ENCODE measurements at places on chromosomes 3 and 15. TPM values are rescaled to one million over a fixed set of nuclear protein-coding genes. Genes with fewer than 3 reads are reported as not detected.

- no peak overlapping the region for H3K4me3 ChIP-seq
- H3K27me3 ChIP-seq: no peaks in the 10 kb centered on the region
- no peaks in the 10 kb centered on the region for H3K4me1 ChIP-seq
- peaks cover 2% of the 10 kb centered on the region for H3K36me3 ChIP-seq
- H3K27ac ChIP-seq: no peak overlapping the region
- no peak for DNase-seq
Observed at GRCh38 chr3:25508433-25508832, 80.4 kb downstream of the RARB start.

DNA sequence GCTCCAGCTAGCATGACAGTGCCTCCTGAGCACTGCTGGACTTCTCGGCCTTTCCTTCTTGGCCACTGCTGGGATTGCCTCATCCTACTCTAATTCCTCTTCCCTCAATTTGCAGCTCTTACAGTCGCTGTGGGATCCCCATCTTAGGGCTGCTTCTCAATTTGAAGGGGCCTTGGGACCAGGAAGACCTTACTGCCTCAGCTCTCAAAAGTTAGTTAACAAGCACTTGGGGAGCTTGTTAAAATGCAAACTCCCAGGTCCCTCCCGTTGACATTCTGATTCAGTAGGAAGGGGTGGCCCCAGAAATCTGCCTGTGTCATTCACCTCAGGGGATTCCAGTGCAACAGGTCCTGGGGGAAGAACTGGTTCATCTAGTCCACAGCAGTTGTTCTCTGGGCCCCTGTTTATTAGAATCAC, 14.8 kb downstream of the BDH1 start:
- no peak overlapping the region for H3K4me3 ChIP-seq
- no peaks in the 10 kb centered on the region for H3K4me1 ChIP-seq
- H3K27me3 ChIP-seq: no peaks in the 10 kb centered on the region
- H3K36me3 ChIP-seq: no peaks in the 10 kb centered on the region
- H3K27ac ChIP-seq: no peak overlapping the region
- DNase-seq: no peak

DNA sequence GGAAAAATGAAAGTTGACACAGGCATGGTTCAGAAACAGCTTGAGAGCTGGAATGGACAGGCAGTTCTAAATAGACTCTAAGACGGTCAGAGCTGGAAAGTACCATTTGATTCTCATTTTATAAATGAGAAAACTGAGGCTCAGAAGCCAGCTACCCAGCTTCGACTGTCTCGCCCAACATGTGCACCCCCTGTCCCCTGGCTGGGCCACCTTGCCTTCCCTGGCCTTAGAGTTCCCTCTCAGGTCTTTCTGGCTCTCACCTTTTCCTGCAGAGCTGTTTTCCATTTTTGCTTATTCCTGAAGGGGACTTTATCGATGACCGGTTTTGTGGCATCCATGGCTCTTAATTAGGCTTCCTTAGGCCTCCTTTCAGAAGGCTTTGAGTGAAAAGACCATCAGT, 17.3 kb upstream of the DOCK3 start:
- no peaks in the 10 kb centered on the region for H3K36me3 ChIP-seq
- H3K4me1 ChIP-seq: no peaks in the 10 kb centered on the region
- H3K27ac ChIP-seq: no peak overlapping the region
- H3K4me3 ChIP-seq: no peak overlapping the region

DNA sequence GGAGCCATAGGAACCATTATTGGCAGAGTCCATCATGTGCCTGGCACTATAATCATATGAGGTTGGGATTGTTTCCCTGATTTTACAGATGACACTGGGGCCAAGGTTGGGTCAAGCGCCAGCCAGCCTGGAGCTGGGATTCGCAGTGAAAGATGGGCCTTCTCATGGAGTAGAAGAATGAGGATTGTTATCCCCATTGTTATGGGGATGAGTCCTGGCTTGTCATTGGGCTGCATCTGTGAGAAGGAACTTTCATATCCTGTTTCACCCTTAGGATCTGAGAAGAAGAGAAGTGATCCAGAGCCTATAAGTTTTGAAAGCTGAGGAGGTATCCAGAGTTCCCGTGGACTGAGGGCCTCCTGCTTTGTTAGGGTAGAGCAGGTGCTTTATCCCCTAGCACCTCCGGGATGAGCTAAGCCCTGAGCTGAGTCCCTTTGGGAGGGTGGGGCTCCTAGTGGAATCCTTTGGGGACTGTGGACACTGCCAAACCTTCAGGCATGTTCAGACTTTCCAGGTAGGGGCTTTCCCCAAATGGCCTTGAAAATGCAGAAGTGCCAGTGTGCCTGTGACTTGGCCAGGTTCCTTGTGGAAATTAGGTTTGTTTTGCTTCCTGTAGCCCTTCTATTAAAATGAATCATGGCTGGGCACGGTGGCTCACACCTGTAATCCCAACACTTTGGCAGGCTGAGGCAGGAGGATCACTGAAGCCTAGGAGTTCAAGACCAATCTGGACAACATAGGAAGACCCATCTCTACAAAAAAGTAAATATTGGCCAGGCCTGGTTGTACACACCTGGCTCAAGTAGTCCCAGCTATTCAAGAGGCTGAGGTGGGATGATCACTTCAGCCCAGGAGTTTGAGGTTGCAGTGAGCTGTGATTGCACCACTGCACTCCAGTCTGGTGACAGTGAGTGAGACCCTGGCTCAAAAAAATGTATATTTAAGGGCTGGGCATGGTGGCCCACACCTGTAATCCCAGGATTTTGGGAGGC, 30.2 kb upstream of the BSN start:
- H3K4me3 ChIP-seq: no peak overlapping the region
- no peaks in the 10 kb centered on the region for H3K36me3 ChIP-seq
- no peak overlapping the region for H3K27ac ChIP-seq
- H3K4me1 ChIP-seq: no peaks in the 10 kb centered on the region
- H3K27me3 ChIP-seq: no peaks in the 10 kb centered on the region

DNA sequence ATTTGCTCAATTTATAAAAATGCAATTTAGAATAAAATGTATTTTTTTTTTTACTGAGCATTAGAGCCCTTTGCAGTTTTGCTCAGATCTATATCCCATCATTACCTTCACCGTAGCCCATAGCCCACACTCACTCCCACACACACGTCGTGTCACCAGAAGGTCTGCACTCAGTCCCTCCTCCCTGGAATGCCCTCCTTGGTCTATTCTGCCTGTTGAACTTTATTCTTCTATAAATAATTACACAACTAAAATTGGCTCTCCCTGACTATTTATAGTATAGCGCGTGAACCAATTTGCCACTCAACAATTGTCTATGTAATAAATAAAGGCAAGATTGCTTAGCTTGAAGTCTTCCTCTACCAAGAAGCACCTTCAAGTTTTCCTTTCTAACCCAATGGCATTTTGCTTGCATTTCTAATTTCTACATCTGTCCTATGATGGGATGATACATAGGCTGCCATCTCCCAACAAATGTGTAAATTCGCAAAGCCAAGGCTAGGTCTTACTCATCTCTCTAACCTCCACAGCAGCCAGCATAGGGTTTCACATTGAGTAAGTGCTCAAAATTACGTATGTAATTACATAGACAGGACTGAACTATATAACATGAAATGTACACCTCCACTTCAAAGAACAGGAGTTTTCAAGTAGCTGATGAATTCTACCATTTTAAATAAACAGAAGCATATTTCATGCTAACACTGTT, 172.0 kb upstream of the HES1 start:
- H3K4me1 ChIP-seq: no peaks in the 10 kb centered on the region
- no peaks in the 10 kb centered on the region for H3K27me3 ChIP-seq
- H3K27ac ChIP-seq: no peak overlapping the region
- no peak for DNase-seq

DNA sequence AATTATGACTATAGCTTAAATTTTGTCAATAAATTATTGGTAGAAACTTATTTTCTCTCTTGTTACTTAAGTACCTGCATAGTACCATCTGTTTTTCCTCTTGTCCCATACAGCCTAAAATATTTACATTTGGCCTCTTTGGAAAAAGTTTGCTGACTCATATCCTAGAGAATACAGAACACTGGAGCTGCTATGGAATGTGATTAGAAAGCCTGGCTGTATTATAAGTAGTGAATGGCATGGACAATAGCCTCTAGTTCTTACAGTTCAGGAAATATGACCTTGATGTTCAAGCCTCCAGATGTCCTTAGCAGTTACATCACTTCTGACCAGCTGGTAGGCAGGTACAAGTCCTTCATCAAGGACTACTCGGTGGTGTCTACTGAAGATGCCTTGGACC, 28.3 kb downstream of the ST8SIA2 start:
- no peaks in the 10 kb centered on the region for H3K27me3 ChIP-seq
- H3K27ac ChIP-seq: no peak overlapping the region
- DNase-seq: no peak
- H3K36me3 ChIP-seq: no peaks in the 10 kb centered on the region
- no peak overlapping the region for H3K4me3 ChIP-seq

Gene RNU5B-1
- 54.0 TPM for total RNA-seq

DNA sequence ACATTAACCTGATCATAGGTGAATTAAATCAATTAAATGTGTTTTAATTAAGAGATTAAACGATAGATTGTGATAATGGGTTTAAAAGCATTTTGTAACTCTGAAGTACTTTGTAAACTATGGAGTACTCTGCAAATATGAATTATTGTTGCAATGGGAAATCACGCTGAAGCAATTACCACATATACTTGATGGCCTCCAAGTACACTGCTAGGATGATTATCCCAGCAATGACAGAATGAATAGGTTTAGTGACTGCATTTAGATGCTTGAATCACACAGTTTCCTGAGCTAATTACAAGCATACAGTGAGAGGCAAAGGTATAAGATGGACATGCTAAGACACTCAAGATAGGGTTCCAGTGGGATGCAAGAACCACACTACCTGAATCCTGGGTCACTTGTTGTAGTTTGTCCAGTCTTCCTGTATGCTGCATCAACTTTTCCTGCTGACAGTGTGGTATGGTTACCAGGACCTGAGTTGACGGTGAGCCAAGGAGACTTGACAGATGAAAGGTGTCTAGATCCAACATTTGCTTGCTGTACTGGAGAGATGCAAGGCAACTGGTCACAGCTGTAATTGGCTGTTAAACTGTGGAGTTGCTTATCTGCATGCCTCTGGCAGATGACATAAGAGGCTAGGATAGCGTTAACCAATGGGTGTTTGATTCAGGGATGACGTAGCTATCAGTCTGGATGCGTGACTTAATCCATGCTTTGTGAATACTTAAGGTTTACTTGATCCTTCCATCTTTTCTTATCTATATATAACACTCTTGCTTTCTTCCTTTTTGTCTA, 38.0 kb downstream of the RNF13 start:
- no peak for DNase-seq
- H3K4me1 ChIP-seq: no peaks in the 10 kb centered on the region
- H3K4me3 ChIP-seq: no peak overlapping the region
- H3K27me3 ChIP-seq: no peaks in the 10 kb centered on the region

Gene HDDC3
- total RNA-seq: 15.5 TPM

DNA sequence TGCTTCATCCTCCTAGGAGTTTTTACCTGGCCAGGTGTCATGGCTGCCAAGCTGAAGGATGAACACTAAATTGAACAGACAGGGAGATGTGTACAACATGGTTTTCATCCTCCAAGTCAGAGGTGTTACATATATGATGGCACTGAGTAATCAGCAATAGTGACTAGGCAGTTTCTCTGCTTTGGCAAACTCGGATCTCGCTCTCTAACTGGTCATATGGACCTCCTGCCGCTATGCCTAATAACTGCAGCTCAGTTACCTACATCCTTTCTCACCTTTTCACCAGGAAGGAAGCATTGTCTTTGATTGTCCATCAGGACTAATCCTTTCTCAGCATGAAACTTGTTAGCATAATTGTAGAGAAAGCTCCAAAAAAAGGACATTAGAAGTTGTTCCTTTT, 175.9 kb upstream of the PLSCR5 start:
- H3K36me3 ChIP-seq: no peaks in the 10 kb centered on the region
- no peaks in the 10 kb centered on the region for H3K4me1 ChIP-seq
- DNase-seq: no peak
- H3K27me3 ChIP-seq: no peaks in the 10 kb centered on the region

Gene SEMA5B
- 8.4 TPM for total RNA-seq

GRCh38 chr3:23301819-23302218, 98.7 kb downstream of the UBE2E2 start:
- no peak overlapping the region for H3K27ac ChIP-seq
- H3K4me3 ChIP-seq: no peak overlapping the region

Gene PPP1R2
- 49.0 TPM for total RNA-seq

Gene SUSD5
- total RNA-seq: 13.8 TPM

GRCh38 chr3:195154793-195155535, 116.0 kb downstream of the XXYLT1 start:
- DNase-seq: peak; percentile 75
- no peak overlapping the region for H3K4me3 ChIP-seq
- peak overlapping the region; percentile 65 for H3K27ac ChIP-seq
- H3K36me3 ChIP-seq: no peaks in the 10 kb centered on the region
